Activated naive CD4-positive, alpha-beta T cell treated with anti-CD3 and anti-CD28 coated beads, Interleukin-2, amount 50 U/mL, for 72 hours (primary cell): ENCODE measurements at places on chromosomes 7 and 10.

DNA sequence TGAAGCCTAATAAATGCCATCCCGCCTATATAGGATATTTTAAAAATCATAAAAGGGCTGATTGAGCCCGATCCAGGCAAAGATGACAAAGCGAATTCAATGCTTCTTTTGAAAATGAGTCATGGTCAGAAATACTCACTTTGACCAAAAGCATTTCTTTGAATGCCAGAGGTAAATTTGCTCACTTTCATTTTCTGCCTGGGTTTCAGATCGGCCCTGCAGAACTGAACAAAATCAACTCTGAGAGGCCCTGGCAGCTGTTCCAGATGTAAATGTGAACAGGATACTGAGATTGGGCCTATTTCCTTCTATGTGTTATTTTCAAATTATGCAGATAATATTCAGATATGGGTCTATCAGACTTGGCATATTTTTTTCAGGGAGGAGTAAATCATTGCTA lies 114.8 kb upstream of the ARID5B start:
- no peak for DNase-seq

DNA sequence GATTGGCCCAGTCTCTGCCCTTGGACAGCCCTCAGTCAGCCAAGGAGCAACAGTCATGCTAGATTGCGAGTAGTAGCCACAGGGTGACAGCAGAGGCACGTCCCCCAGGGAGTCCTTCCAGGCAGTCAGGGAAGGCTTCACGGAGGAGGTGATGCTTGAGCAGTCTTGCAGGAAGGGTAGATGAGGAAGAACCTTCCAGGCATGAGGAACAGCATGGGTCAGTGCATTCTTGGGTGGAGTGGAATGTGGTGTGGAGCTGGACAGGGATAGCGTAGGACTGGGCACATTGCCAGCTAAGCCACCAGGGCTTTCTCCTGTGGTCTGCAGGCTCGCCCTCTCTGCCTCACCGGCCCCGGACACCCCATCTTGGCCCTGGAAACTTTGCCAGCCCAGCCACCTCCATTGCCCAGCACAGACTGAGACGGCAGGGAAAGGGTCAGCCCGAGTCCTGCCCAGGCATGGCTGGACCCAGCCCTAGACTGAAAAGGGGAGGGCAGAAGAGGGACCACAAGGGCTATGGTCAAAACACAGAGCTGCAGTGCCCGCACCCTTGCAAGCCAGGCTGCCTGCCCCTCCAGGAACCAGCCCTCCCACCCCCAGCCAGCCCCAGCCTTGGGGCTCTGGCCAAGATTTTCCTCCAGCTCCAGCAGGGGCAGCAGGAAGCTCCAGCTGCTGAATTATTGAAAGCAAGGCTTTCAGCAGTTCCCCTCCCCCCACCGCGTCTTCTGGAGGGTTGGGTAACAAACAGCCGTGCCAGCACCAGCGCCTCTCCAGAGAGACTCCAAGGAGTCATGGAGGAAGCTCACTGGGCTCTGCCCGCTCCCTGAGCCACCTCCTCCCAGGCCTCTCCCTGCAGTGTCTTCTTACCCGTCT lies 18.7 kb downstream of the SRRM3 start:
- no peak for DNase-seq

DNA sequence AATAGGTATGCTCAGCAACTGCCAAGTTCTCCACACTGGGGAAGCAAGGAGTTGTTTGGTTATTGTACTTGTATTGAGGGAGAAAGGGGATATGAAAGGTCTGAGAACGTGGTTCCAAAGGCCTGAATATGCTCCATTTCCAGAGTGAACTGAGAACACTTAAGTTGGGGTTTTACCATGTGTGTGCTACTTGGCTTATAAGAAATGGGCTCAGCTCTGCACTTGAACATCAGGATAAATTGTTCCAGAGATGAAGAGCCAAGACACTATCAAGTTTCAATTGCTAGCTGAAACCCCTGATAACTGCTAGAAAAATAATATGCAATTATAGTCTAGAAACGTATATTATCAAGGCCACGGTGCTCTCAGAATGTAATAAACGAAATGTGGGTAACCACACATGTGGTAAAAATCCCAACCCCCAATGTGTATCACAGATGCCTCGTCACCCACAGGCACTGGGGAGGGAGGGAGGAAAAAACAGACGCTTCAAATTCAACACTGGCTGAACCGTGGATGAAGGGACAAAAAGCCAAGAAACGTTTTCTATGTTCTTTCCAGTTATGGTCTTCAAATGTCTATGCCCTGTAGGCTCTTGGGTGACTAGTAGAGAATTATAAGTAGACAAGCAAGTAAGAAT lies 16.3 kb downstream of the ELMO1 start:
- DNase-seq, result no peak

DNA sequence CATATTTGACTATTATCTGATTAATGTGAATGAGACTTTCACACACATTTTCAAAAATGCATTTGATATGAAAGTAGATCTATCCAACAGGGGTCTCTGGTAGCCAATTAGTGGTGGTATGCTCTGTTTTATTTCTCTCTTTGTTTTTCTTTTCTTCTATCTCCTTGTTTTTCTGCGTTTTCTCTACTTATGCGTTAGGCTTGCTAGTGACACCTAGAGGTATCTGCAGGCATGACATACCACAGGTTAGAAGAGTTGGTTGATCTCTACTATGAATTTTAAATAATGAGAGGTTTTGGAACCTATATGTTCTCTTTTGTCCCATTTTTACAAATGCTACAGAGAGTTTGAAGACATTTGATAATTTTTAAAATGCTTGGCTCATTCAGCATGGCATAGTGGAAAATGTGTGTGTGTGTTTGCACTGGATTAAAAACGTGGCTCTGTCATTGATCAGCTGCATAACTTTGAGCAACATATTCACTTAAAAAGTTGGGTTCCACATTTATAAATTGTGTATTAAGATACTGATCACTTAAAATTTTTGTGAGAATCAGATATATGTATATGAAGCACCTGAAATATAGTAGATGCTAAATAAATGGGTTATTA lies 28.1 kb upstream of the PLXDC2 start:
- DNase-seq, result peak; percentile 3

DNA sequence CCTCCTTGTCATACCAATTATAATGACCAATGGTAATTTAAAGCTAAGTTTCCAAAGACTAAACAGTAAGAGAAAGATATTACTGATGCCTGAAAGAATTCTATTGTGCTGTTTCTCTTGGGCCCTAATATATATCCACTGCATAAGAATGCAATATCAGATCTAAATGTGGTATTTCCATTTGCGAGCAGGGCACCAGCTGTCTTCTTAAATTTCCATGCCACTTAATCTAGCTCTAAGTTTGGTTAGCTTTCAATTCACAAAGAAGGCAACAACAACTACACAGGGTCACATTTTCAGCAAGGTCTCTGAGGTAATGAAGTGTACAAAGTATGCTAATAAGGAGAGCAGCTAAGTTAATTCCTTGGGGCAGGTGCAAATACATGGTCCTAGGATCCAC lies 315.7 kb downstream of the GPR37 start:
- DNase-seq, result no peak
